ENCODE measurements at places on chromosomes 16 and 17. TPM values are rescaled to one million over a fixed set of nuclear protein-coding genes. Genes with fewer than 3 reads are reported as not detected.

The CBFA2T3 gene
- 3.3 TPM for total RNA-seq

The ZNF267 gene
- total RNA-seq = 3.4 TPM

The IL34 gene
- total RNA-seq = 0.64 TPM

The NTN3 gene
- total RNA-seq = 1.2 TPM

The CD300H gene
- not detected for total RNA-seq
